ENCODE measurements at places on chromosomes 5 and 9. TPM values are rescaled to one million over a fixed set of nuclear protein-coding genes. Genes with fewer than 3 reads are reported as not detected.
A peak's percentile ranks its signal among the peaks of the same experiment; 100 is the strongest.

ZBED3 gene
- 17.1 TPM for total RNA-seq

DNA sequence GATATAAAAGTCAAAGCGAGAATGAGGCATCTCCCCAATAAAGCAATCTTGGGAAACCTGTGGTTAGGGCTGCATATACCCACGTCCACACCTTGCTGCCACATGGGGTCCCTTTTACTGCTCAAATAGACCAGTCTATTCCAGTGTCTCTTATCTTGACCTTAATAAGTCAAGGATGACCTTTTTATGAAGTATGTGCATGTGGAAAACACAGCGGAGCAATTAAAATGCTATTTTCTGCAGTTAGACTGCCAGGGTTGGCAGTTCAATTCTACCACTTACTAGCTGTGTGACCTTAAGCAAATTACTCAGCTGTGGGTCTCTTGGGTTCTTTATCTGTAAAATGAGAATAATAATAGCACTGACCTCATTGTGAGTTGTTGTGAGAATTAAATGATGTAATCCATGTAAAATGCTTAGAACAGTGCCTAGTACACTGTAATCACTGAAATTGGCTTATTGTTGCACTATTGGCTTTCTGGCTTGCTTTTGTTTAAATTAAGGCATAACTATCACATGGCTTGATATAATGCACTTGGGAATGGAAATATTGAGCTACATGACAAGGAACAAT lies 67.8 kb upstream of the HSPB3 start:
- no peak for DNase-seq

PCDH12 gene
- total RNA-seq = 8.1 TPM

DNA sequence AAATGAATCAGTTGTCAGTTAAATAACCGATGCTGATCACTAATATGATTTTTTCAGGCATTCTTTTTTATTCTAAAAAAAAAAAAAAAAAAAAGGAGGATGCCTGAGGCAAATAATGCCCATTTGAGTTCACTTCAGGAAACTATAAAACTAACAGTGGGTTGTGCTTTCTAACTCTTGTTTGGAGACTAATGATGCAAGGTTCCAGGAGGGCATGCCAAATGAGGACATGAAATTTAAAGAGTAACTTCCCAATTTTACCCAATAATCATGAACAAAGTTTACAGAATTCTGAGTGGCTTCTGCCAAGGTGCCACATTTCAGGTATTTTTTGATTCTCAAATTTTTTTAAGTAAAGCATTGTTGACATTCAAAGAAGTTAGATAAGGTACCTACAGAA lies 41.0 kb downstream of the CEP120 start:
- DNase-seq = no peak

GRCh38 chr9:6439051-6439703 lies 26.2 kb downstream of the UHRF2 start:
- no peak for DNase-seq

GRCh38 chr9:97990259-97990658 lies 7.1 kb downstream of the ANP32B start:
- no peak for DNase-seq

CXXC5 gene
- 52.3 TPM for total RNA-seq

SH2D3C gene
- total RNA-seq = 18.3 TPM

ADAMTSL2 gene
- 8.1 TPM for total RNA-seq

DNA sequence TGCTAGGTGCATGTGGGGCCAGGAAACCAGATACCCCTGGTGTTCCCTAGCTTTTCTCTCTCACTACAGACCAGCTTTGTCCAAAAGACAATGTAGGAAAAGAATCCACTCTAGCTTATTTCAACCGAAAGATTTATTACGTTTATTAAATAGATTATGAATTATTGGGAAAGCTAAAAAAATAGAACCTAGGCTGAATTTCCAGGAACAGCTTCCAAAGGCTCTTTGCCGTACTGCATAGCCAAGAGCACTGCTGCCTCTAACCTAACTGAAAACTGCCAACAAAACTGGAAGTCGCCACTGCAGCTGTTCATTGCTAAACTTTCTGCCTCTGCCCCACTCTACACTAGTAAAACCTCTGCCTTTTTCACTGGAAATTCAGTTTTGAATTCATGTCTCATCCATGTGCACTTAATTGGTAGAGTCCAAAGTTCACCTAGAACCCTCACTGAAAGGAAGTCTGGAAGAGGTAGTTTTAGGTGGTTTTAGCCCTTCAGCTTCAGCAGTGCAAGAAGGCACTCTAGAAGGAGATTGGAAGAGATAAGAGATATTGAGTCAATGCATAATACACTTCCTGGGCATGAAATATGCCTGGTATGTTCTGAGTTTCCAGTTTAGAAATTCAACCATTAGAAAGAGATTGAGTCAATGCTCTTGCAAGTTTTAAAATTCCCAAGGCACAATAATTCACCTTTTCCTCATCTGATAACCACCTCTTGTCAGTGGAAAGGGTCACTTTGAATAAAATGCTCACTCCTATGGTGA lies 927.9 kb downstream of the MAT2B start:
- DNase-seq = no peak

ARL14EPL gene
- total RNA-seq = not detected

DNA sequence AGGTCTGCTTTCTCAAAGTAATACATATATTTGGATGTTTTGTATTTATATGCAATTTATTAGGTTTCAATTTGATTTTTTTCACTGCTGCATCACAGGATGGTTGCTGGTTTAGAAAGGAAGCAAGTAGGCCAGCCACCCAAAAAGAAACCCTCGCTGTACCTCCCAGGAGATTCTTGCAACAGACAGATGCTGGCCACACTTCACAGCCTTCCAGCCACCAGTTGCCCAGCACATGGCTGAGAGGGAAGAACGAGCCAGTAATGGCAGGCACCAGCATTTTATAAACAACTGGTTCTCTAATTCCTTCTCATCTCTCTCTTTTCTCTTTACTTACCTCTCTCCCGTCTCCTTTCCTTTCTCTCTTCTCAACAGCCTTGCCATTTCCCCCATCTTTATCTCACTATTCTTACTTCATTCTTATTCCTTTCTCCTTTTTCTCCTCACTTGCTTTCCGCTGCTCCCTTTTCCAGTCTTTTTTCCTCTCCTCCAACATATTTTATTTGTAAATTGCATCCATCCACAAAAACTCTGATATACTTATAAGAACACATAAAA lies 38.9 kb downstream of the EFNA5 start:
- no peak for DNase-seq

- DNase-seq = no peak
These were observed 47.4 kb upstream of the VLDLR start for GRCh38 chr9:2574203-2574602.

DNA sequence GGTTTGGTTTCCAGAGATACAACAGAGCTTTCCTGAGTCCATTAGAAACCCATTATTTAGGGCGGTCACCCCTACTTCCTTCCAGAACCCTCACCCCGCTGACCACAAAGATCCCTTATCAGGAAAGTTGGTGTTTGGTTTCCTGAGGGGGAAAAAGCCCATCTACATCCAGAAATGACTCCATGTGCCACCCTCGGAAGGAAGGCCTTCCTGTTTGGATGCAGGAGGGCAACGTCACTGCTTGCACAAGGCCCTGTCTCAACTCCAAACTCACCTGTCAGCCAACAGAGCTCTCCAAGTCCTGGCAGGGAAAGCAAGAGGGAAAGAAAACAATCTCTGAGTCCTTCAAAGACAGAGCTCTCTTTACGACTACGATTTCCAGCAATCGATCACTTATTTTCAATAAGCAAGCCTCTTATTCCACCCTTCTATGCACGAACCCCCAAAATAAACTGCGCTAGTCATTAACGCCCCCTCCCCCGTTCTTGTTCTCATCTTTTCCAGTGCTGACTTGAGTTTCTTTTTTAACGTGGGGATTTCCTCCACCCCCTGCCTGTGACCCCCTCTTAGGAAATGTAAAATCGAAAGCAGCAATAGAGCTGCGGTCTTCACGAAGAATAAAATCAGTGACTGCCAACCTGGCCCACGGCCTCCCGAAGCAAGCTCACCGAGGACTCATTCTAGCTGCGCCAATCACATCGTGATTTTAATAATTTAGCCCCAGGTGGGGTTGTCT lies 35.7 kb upstream of the NTNG2 start:
- peak; percentile 37 for DNase-seq

GRCh38 chr5:82765765-82766164 lies 311.4 kb downstream of the TMEM167A start:
- no peak for DNase-seq

ZNF483 gene
- 34.9 TPM for total RNA-seq

GRCh38 chr9:116039893-116040292 lies 113.7 kb upstream of the PAPPA start:
- no peak for DNase-seq

GRCh38 chr5:1040571-1040970 lies 32.0 kb downstream of the NKD2 start:
- no peak for DNase-seq

DNA sequence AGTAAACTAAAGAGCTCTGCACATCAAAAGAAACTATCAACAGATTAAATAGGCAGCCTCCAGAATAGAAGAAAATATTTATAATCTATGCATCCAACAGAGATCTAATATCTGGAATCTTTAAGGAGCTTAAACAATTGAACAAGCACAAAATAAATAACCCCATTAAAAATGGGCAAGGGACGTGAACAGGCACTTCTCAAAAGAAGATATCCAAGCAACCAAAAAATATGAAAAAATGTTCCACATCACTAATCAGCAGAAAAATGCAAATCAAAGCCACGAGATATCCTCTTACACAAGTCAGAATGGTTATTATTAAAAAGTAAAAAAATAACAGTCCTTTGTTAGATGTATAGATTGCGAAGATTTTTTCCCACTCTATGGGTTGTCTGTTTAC lies 109.1 kb upstream of the TRPC7 start:
- no peak for DNase-seq

GRCh38 chr5:99674101-99674500 lies 745.3 kb upstream of the CHD1 start:
- DNase-seq = no peak

DNA sequence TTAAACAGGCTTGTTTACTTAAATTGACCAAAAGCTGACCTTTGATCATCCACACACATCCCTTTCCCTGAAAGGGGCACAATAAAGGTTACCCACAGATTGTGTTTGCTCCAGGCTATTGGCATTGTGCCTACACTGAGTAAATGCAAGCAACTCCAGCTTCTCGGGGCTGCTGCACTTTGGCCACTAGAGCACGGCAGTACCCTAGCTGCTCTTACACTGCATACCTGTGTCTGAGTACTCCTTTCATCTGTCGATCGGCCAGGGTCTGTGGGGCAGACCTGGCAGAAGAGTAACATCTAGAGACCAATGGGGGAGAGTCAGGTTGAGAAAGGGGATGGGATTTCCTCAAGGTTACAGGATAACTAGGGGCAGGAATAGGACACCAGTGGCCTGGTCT lies 281.9 kb upstream of the NMUR2 start:
- DNase-seq = no peak

MSMP gene
- not detected for total RNA-seq

GRCh38 chr5:72612810-72613209 lies 105.6 kb upstream of the ZNF366 start:
- DNase-seq = no peak

SLC34A3 gene
- not detected for total RNA-seq

- no peak for DNase-seq
These were observed 155.1 kb downstream of the TRIO start for GRCh38 chr5:14298126-14298847.

DNA sequence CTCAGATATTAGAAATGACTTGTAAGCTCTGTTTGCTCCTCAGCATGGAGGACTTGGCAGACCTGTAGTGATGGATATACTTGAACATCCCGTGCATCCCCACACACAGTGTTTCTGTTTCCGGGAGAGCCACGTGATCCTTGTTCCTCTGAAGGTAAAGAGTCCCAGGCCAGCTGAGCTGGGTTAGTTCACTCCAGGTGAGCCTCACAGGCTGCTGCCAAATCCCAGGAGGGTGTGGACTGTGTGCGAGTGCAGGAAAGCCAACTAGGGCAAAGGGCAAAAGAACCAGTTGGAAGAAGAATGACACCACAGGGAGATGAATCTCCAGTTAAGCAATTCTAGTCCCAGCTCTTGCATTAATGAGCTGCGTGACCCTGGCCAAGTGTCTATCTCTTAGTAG lies 10.4 kb upstream of the TOMM5 start:
- DNase-seq = peak; percentile 79

DNA sequence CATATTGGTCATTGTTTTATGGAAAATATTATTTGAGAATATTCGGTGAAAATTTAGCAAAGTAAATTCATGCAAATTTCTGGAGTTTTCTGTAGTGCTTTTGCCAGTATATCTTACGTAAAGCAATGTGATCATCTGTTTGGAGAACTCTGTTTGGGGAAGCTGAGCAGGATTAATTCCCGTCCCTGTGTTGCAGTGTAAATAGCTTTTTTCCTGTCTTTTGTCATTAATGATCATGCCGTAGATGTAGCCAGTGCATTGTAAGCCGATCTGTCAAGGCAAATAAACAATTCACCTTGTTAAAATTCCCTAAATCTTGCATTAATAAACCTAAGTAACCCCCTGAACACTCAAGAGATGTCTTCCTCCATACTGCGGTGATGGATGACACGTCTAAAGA lies 39.2 kb downstream of the PPIC start:
- no peak for DNase-seq

PTPRD gene
- total RNA-seq = 68.2 TPM

- no peak for DNase-seq
These were observed 888 bp downstream of the RABGAP1 start for GRCh38 chr9:122941582-122942234.

DNA sequence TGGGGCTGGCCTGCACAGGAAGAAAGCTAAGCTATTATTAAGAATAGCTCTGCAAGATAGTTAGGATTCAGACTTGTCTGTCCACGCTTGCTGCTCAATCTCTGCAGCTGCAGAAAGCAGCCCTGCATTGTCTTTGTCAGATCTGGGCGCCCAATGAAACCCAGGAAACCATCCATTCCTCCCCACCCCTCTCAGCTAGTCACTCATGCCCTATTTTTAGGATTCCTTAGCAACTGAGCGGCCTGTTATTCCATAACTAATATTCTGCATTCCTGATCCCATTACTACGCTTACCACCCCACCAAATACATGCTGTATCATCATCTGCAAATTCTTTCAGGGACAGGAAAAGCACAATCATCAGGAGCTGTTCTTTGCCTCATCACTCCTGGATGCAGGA lies 52.9 kb upstream of the APC start:
- no peak for DNase-seq

SPATA31A3 gene
- not detected for total RNA-seq

- DNase-seq = no peak
These were observed 107.3 kb downstream of the AP3B1 start for GRCh38 chr5:78187172-78187571.

DNA sequence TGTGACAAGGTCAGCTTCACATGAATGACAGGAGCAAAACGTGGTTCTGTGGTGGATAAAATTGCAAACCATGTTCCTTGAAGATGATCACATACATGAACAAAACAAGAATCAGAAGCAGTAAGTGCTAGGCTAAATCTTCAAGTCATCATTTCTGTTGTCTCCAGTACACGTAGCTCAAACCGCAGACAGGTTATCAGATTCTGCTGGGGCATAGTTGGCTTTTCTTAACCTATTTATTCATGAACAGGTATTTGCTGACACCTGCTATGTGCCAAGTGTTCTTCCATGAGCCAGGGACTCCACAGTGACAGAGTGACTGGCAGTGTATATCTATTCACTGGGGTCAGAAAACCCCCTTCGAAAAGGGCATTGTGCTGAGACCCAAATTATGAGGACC lies 20.8 kb downstream of the MFAP3 start:
- no peak for DNase-seq

C5orf22 gene
- total RNA-seq = 25.6 TPM

GRCh38 chr5:72368271-72368670 lies 48.1 kb downstream of the PTCD2 start:
- no peak for DNase-seq

TERT gene
- total RNA-seq = not detected
